T-helper 17 cell (primary cell): ENCODE measurements at places on chromosomes 2 and 18.

DNA sequence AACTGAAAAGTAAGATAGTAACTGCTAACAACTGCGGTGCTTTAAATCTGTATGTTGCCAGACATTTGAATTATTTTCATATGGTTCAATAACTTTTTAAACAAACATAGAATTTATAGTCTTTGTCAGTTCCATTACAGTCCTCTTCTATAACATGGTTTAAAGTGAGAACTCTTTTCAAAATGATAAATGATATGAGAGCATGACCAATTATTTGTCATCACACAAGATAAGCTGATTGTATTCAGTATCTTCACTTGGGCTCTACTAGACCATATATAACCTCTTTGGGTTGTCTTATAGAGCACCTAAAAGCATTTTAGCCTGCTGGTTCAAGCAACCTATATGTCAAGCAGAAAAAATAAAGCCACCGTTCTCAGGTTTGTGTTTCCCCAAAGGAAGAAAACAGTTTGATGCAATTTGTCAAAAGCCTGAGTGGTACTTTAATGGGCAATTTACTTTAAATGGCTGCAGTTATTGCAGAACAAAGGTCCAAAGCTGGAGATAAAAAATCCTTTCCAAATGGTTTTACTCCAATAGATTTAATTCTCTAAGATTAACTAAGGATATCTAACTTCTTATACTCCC is 298.4 kb downstream of the FSIP2 start:
- no peak for DNase-seq

DNA sequence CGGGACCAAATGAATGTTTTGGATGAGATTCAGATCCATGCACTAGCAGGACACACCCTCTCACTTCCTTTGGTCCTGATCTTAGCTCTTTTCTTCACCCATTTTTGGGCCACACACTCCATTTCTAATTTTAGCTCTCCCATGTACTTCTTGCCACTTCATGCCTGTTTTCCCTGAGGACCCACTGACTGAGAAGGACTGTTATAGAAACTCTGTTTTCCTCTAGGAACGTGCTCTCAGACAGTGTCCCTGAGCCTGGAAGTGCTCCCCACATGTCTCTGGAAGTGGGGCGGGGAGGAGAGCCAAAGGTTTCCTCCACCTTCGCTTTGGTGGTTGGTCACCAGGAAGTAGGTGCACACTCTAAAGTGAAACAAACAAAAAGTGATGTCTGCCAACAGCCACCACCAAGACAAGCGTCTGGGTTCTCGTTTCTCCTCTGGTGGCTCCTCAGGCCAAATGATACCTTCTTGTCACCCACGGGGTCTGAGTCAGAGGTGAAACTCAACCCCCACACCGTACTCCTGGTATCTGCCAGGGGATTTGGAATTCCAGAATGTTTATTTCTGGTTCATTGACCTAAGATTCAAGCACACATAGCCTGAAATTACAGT is 74.7 kb downstream of the MERTK start:
- no peak for DNase-seq

GRCh38 chr2:71191570-71191943 is 35.3 kb downstream of the PAIP2B start:
- no peak for DNase-seq

GRCh38 chr2:239912938-239913635 is 112.1 kb downstream of the NDUFA10 start:
- no peak for DNase-seq

GRCh38 chr2:75705921-75706320 is 4.8 kb downstream of the GCFC2 start:
- DNase-seq: no peak

GRCh38 chr18:48402953-48403352 is 6.2 kb downstream of the ZBTB7C start:
- DNase-seq: no peak

GRCh38 chr18:74148543-74149070 is 284 bp downstream of the TIMM21 start:
- DNase-seq: no peak

DNA sequence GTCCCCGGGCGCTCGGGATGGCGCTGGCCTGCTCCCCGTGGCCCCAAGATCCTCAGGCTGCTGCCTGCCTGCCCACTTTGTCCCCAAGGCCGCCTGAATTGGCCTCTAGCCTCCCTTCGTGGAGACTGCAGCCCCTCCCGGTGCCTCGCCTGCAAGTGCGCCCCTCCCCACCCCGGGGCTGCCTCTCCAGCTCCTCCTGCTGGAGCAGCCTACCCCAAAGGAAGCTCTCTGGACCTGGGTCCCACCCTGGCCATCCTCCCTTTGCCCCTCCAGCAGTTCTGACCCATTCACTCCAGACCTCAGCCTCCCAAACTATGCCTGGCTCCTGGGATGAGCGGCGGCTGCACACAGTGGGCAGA is 6.2 kb downstream of the ESPNL start:
- DNase-seq: peak; percentile 3

- DNase-seq: no peak
Observed at GRCh38 chr2:51624995-51625394, 593.1 kb upstream of the NRXN1 start.

GRCh38 chr2:169977530-169977929 is 150.3 kb downstream of the UBR3 start:
- no peak for DNase-seq

- no peak for DNase-seq
Observed at GRCh38 chr2:42879121-42879705, 86.8 kb upstream of the HAAO start.

DNA sequence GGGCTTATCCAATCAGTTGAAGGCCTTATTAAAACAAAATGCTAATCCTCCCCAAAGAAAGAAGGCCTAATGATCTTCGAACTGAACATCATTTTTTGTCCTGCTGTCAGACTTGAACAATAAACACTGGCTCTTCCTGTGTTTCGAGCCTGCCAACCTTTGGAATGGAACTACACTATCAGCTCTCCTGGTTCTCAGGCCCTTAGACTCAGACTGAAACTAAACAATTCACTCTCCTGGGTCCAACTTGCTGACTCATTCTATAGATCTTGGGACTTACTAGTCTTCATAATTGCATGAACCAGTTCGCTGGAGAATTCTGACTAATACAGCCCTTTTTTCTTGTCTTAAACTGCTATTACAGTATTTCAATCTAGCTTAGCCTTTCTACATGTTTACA is 235.2 kb downstream of the LNPK start:
- no peak for DNase-seq

- no peak for DNase-seq
Observed at GRCh38 chr2:27752551-27753237, 18.8 kb upstream of the MRPL33 start.

DNA sequence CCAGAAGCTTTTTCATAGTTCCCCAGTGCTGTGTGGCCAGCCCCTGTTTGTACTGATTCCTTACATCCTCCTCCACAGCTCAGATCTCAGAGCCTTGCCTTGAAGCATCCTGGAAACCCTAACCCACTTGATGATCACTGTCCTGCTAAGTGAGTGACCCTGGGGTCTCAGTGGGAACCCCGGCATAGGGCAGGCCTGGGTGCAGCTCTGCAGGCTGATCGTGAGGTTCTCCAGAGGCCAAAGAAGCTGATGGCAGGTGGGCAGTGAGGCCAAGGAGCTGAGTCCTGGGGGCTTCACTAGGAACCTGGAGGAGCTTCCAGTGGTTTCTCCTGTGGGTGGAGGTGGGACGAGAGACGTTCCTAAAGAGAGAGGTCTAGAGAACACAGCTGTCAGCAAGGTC is 47.4 kb upstream of the BIN1 start:
- DNase-seq: no peak
